CD4-positive, alpha-beta T cell (primary cell): ENCODE measurements at places on chromosomes 5 and 9.

- no peak for DNase-seq
Observed at GRCh38 chr9:84750152-84750865, 80.8 kb downstream of the NTRK2 start.

- DNase-seq: peak; percentile 73
Observed at GRCh38 chr9:137028263-137029057, 423 bp upstream of the ABCA2 start.

DNA sequence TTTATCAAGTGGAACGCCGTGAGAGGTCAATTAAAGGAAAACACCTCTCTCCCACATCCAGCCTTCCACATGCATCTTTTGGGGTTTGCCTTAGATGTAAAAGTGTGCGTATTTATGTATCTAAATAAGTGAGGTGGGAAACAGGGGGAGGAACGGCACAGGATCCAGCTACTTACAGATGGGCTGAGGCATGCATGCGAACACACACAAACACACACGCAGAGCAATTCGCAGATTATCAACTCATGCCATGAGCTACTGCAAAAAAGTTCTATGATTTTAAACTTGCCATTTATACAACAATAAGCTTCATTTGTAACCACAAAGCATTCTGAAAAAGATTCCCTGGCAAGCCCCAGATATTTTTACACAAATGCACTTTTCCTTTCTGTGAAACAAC, 242.1 kb downstream of the BNC2 start:
- DNase-seq: no peak

- DNase-seq: no peak
Observed at GRCh38 chr5:149961186-149961685, 678 bp downstream of the SLC26A2 start.

GRCh38 chr9:88651682-88652633, 117.0 kb downstream of the NXNL2 start:
- no peak for DNase-seq

DNA sequence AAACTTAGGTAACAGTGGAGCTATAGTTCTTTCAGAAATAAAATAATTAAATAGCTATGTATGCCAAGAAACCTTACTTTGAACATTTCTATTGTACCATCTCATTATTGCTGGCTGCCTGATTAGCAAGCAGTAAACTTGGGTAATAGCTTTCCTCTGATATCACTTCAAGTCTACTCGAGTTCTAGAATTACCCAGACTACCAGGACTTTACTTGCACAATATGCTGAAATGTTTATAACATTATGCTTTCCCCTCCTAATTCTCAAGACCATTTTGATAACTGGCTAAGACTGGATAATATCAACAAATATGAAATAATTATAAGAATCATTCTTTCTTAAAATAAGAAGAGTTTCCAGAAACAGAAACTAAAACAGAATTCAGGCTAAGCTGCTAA, 512.6 kb downstream of the RAB3C start:
- DNase-seq: no peak

- DNase-seq: no peak
Observed at GRCh38 chr5:65098393-65098792, 329.7 kb downstream of the CWC27 start.

DNA sequence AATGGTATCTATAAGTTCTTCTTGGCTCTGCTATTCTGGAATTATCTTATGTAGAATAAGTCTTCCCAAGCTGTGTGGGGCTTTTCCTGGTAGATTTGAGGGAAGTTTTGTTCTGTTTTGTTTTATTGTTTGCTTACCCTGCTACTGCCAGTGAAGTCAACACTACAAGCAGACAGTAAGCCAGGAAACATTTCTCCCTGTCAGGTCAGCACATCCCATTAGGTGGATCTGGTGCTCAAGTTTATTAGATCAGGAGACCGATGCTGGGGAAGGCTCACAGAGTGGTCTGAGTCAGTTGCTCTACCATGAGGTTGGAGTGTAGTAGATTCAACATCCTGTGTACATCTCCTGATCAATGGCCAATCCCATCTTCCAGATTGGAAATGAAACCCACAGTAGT, 79.1 kb downstream of the ADRB2 start:
- DNase-seq: no peak

DNA sequence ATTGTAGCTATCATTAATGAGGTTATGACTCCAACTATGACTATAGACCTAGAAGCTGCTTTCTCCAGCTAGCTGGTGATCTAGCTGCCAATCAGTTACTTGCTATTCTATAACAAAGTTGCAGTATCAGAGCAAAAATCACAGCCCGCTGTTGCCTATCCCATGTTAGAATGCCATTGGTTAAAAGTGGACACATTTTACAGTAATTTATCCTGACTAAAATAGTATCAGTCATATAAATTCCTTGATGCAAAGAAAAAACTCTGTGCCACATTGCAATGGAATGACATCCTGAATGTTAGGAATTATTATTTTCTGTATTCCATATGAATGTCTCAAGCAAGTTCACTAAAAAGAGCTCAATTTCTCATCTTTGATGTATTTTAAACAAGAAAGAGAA, 626.5 kb downstream of the PDE4D start:
- no peak for DNase-seq

GRCh38 chr9:107243742-107244141, 39.3 kb upstream of the RAD23B start:
- peak; percentile 13 for DNase-seq
